ENCODE measurements at places on chromosomes 13 and 19.

- no peak for DNase-seq
Measured at GRCh38 chr13:105764486-105764885, 771.0 kb downstream of the EFNB2 start.

DNA sequence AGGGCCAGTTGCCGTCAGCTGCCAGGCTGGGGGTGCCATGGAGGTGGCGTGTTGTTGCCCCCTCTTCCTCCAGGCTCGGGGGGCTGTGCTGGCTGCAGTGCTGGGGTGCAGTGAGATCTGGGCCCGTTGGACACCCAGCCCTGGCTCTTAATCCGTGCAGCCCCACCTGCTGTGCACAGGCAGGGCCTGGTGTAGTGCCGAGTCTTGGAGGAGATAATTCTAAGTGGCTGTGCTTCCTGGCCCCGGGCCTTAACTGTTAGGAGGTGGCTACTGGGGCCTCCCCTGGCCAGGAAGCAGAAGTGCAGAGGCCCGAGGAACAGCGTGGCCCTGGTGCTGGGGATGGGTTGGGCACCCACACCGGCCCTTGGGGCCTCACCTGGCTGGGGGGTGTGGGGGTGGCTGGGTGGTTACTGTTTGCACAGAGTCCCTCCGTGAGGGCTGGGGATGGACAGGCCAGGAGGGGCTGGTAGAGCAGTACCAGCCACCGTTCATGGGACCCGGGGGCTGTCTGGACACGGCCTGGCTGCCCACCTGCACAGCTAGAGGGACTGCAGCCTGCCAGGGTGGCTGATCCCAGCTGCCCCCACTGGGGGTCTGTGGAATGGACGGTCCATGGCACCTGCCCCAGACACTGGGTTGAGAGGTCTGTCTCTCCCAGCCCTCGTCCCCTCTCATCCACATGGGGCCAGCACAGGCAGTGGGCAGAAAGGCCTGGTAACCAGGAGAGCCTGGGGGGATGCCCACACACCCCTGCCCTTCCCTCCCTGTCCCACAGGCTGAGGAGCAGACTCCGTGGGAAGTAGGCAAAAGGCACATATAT lies 3.3 kb downstream of the GPX4 start:
- DNase-seq: no peak

DNA sequence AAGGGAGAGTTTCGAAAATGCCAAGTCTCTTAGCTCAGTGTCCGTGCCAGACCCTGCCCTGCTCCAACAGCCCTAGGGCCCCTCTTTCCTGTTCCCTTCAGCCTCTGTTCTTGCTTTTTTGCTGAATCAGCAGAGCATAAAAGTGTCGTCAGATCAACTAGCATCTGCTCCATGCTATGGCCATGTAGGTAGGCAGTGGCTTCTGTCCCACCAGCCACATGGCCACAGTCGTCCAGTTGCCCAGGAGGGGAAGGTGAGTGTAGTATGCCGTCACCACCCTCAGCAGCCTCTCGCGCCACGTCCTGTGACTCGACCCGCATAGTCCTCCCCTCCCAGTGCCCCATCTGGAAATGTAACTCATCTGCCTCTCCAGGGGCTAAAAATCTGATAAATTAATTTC lies 50.9 kb upstream of the ATP11A start:
- DNase-seq: no peak

- peak; percentile 63 for DNase-seq
Measured at GRCh38 chr19:6772028-6772865, at the start of gene VAV1. Gene VAV1, plus strand, starts transcription at chr19:6772708. Its CDS starts 100 bp downstream, at chr19:6772808.

DNA sequence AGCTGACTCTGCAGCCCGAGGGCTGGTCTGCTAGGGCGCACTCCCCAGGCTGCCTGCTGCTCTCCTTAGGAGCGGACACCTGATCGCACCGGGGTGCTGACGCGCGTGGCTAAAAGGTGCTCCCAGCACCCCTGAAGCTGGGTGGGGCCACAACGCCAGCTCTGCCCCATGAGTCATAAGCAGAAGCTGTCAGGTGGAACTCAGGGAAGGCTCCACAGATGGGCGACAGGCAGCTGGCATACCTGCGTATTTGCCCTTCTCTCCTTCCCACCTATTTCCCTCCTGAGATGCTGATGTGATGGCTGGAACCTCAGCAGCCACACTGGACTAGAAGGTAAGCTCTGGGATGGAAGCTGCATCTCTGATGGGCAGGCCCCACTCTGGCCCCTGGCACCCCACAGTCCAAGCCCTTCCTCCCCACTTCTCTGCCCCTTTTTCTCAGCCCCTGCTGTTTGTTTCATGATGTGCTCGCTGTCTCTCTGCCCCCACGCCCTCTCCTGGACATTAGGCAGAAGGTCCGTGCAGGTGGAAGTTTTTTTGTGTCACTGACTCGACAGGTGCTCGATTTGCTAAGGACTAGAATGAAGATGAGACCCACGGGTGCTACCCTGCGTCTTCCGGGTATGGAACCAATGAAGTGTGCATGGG lies 30.3 kb upstream of the CACTIN start:
- DNase-seq: no peak

DNA sequence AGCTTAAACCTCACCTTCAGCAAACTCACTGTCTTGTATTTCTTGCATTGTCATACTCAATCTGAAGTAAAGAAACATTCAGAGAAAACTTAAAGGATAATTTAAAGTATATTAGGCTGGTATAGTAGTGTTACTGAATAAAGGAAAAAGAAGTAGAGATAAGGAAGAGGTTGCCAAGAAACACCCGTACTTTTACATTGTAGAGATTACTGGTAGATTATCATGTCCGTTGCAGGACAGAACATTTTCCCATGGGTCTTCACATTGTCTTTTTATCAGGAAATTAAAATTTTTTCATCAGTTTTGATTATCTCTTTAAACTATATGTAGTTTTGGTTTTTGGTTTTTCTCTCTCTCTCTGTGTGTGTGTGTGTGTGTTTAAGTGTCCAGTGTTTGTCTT lies 19.9 kb upstream of the GPR183 start:
- DNase-seq: no peak
